Stimulated activated CD8-positive, alpha-beta memory T cell treated with anti-CD3 and anti-CD28 coated beads, Interleukin-12 subunit alpha, Interleukin-12 subunit beta, amount 100 ng/mL, for 1 hour (primary cell): ENCODE measurements at places on chromosomes 5 and 9.

- no peak for DNase-seq
Observed at GRCh38 chr5:172356047-172356446, 72.5 kb upstream of the UBTD2 start.

DNA sequence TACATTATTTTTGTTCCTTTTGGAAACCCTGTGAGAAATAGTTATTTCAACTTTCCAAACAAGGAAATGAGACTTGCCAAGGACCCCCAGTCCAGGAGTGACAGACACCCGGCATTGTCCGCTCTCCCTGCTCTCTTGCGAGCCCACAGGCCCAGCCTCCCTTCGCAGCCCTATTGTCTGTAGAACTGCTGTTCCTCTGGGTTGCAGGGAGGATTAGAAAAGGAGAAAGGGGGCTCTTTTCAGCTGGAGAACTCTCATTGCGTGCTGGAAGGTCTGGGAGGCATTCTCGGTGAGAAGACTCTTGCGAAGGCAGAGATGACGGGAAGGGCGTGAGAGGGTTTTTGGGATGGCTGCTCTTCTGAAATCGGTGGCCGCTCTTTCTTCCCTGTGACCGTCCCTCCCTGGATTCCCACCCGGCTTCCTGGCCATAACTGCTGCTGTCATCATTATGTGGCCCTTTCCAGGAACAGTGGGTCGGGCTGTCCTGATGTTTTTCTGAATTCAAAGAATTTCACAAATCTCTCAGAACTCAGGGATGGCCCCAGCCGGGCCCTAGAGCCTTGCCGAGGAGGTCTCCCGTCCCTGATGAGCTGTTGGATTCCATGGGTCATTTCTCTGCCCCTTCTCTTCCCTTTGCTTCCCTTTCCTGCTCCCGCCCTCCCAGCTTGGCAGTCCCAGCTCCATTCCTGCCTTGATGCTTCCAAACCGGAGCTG, 29.8 kb downstream of the STC2 start:
- no peak for DNase-seq

GRCh38 chr5:44318883-44319282, 70.3 kb downstream of the FGF10 start:
- DNase-seq = no peak

DNA sequence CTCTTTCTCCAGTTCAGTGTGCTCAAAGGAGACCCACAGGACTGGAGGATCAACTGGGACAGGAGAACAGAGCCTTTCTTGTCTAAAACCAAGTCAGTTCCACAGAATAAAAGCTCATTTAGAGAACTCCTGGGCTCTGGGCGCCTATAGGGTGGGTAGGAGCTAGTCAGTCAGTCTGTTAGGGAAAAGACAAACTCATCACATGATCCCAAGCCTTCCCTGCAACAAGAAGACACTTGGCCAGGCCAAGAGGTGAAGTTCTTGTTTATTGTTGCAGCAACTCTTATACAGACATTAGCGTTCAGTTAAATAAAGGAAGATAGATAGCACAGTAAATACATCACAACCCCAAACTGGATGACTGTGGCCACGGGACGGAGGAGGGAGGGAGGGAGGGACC, 102.3 kb downstream of the ENTREP1 start:
- no peak for DNase-seq

- DNase-seq = no peak
Observed at GRCh38 chr5:175576096-175576495, 81.8 kb upstream of the HRH2 start.

DNA sequence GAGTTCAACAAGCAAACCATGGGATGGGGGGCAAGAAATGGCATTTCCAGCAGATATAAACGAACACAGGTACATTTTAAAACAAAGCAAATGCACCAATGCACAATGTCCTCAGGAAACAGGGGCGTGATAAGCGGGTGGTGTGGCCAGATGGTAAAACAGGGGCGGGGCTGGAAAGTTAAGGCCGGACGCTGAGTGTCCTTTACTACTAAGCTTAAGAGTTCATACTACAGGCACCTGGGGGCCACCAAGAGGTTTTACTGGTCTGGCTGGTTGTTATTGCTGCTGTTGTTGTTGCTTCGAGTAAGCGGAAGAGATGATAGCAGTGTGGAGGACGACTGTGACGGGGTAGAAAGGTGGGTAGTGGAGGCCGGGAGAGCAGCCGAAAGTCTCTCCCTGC, 99.8 kb downstream of the ATPSCKMT start:
- no peak for DNase-seq

DNA sequence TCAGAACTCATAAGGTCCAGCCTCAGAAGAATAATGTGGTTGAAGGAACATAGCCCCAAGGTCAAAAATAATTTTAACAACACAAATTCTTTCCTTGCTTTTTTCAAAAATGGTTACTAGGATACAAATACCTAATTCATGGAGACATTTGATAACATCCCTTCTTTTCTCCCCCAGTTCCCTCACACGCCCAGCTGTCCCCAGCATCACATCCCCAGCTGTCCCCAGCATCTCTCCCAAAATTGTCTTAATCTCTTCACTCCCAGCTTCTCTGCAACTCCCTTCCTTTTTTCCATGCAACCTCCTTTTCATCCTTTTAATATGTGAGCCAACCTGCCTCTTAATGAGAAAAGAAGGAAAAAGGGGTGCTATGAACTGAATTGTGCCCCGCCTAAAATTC, 77.8 kb downstream of the FSTL4 start:
- DNase-seq = no peak

- DNase-seq = no peak
Observed at GRCh38 chr5:146805081-146805480, 73.5 kb downstream of the PPP2R2B start.

GRCh38 chr9:107210775-107211174, 72.3 kb upstream of the RAD23B start:
- no peak for DNase-seq

- DNase-seq = no peak
Observed at GRCh38 chr9:73916016-73916673, 581.0 kb upstream of the RORB start.

- DNase-seq = no peak
Observed at GRCh38 chr9:131845305-131846298, 105.7 kb upstream of the RAPGEF1 start.

DNA sequence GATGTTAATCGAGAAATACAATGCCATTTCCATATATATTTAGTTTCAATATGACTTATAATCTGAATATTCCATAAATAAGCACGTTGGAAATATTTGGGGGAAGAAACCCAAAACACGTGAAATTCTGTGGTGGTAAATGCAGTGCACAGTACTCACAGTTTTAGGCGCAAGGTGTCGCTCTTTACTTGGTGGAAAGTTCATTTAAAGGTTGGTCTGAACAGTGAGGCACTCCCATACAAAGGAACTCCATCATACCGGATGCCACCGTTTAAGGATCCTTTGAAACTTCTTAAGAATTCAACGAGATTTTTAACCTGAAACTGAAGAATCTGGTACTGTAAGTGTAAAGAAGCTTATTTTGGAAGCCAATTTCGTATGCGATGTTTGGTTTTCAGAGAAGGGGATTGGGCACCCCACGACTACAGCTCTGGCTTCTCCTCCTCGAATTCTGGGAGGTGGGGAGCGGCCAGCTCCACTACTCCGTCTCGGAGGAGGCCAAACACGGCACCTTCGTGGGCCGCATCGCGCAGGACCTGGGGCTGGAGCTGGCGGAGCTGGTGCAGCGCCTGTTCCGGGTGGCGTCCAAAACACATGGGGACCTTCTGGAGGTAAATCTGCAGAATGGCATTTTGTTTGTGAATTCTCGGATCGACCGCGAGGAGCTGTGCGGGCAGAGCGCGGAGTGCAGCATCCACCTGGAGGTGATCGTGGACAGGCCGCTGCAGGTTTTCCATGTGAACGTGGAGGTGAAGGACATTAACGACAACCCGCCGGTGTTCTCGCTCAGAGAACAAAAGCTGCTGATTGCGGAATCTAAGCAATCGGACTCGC, at the start of gene PCDHA11:
PCDHA11 (plus strand) TSS at position 237 of the 834 bp plus-strand sequence; CDS start at position 384, 147 bp downstream.
- DNase-seq = no peak

DNA sequence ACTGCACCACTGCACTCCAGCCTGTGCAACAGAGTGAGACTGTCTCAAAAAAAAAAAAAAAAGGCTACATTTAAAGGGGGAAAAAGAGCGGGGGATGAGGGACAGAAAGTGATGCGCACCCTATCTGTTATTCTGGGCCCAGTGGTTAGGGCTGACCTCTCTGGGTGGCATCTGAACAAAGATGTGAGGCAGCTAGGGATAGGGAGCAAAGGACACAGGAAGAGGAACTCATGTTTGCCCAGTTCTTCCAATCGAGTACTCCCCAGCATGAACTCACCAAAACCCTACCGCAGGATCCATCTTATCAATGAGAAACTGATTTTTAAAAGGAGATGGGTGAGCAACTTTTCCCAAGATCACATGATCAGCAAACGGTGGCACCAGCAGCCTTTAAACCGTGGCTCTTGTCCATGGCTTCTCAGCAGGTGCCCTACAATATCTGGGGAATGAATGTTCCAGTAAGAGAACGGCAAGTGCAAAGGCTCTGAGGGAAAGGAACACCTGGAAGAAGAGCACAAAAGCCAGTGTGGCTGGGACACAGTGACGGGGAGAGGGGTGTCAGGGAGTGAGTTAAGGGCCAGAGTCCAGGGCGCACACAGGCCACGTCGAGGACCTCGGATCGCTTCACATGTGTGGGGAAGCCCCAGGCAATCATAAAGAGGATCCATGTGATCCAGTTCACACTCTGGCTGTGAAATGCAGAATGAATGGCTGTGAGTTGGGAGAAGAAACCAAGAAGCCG, 22.0 kb downstream of the RAPGEF1 start:
- no peak for DNase-seq

- no peak for DNase-seq
Observed at GRCh38 chr5:43851741-43852140, 248.8 kb downstream of the NNT start.

- DNase-seq = no peak
Observed at GRCh38 chr5:78824831-78825281, 160.3 kb downstream of the ARSB start.

GRCh38 chr5:108341866-108342265, 40.0 kb downstream of the FBXL17 start:
- DNase-seq = no peak

GRCh38 chr5:114361724-114362196, at the start of gene KCNN2:
KCNN2 (plus strand) TSS chr5:114362070; CDS start chr5:114362140, 70 bp downstream.
- no peak for DNase-seq

DNA sequence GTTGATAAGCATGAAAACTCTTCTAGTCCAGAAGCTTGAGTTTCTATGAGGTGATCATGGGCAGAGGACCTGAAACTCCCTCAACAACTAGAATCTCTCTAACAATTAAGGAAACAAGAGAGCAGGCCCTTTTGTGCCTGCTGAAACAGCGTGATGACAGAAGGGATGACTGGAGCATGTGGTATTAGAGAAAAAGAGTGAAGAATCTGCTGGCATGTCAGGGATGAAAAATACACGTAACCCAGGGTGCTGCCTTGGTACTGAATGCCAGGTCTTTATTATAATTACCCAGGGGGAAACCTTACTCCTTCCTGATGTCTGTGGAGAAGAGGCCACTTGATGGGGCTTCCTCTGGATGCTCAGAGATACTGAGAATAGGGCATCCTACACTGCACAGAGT, 167.8 kb downstream of the CRB2 start:
- no peak for DNase-seq

DNA sequence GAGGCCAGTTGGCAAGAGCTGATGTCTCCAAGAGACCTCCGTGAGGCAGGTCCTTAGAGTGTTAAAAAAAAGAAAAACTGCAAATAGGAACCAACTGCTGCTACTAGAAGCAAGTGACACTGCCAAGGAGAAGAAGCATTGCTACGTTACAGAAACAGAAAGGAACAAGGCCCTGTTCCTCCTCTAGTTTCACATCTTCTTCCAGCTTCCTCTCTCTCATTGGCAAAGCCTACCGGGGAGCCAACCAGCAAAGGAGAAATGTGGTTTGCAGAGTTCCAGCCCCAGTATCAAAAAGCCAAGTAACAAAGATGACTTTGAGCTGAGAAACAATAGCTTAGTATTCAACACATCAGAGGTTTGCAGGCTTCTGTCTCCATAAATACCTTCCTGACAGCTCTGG, 145.9 kb downstream of the PRELID2 start:
- no peak for DNase-seq

DNA sequence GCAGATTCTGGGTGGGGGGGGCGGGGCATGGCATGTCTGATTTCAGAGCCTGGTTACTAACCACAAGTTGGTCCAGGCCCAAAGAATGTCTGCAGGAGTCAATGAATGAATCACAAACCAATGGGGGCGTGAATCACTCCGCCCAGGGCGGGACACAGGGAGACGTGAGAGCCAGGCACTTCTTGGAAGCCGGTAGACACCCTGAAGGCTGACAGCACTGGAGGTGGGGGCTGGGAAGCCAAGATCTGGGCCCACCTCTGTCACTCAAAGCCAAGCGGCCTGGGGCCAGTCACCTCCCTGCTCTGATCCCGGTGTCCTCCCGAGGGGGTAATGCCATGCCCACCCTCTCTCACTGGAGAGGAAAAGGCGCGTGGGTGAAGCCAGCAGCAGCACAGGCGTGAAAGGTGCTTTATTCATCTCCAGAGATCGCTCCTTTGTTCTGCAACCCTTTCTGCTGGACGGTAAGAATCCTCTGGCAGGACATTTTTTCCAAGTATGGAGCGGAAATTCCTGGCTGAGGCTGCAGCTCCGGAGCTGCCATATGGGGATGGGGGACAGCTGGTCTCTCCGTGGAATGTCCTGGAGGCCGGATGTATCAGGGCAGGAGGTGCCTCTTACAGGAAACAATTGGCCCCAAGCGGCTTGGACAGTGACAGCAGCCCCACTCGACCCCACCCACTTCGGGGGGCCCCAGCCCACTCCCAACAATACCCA, 85.0 kb downstream of the STK10 start:
- DNase-seq = no peak

DNA sequence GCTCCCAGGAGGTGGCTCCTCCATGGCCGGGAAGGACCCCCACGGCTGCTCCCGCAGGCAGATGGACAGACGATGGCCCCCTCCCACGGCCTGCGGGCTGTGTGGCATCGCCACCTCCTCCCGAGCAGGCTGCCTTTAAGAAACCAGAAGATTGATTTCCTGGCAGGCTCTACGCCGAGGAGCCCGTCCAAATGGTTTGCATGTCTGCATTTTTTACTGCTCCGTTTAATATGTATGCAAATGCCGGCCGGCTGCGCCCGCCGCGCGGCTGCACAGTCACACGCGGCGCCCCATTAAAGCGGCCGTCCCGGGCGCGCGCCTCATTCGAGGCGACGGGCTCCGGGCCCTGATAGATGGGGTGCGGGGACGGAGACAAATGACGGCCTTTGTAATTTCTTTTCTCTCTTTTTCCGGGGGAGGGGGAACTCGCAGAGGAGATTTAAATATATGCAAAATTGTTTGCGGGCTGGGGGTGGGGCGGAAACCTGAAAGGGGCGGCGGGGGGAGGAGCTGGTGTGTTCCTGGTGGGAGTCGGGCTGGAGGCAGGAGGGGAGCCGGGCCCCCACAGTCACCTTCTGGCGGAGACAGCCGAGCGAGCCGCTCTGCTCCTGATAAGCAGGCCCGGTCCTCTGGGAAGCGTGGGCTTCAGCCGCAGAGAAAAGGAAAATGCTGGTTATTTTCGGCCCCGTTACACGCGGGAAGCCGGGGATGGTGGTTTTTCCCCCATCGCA, 158.7 kb upstream of the IER5L start:
- DNase-seq = no peak

GRCh38 chr5:36240779-36241630, 720 bp downstream of the NADK2 start:
- DNase-seq = peak; percentile 5
